Spinal cord (tissue), 10 donors: ENCODE measurements at places on chromosomes 13 and 19. TPM values are rescaled to one million over a fixed set of nuclear protein-coding genes. Genes with fewer than 3 reads are reported as not detected.

The OSCAR gene
- polyA plus RNA-seq: 1.8 TPM

The FGF21 gene
- not detected for polyA plus RNA-seq

The ZNF416 gene
- polyA plus RNA-seq: 7.5 TPM

The TDRD12 gene
- polyA plus RNA-seq: 0.73 TPM

The PNMA8C gene
- 23.7 TPM for polyA plus RNA-seq

The TNFAIP8L1 gene
- polyA plus RNA-seq: 8.4 TPM

The CEACAM20 gene
- polyA plus RNA-seq: not detected

The TEAD2 gene
- 33.2 TPM for polyA plus RNA-seq

The MRPS31 gene
- 38.3 TPM for polyA plus RNA-seq

The COMP gene
- 0.23 TPM for polyA plus RNA-seq

The NTN5 gene
- polyA plus RNA-seq: 2.3 TPM
